ENCODE measurements at places on chromosomes 7 and 10. TPM values are rescaled to one million over a fixed set of nuclear protein-coding genes. Genes with fewer than 3 reads are reported as not detected.

DNA sequence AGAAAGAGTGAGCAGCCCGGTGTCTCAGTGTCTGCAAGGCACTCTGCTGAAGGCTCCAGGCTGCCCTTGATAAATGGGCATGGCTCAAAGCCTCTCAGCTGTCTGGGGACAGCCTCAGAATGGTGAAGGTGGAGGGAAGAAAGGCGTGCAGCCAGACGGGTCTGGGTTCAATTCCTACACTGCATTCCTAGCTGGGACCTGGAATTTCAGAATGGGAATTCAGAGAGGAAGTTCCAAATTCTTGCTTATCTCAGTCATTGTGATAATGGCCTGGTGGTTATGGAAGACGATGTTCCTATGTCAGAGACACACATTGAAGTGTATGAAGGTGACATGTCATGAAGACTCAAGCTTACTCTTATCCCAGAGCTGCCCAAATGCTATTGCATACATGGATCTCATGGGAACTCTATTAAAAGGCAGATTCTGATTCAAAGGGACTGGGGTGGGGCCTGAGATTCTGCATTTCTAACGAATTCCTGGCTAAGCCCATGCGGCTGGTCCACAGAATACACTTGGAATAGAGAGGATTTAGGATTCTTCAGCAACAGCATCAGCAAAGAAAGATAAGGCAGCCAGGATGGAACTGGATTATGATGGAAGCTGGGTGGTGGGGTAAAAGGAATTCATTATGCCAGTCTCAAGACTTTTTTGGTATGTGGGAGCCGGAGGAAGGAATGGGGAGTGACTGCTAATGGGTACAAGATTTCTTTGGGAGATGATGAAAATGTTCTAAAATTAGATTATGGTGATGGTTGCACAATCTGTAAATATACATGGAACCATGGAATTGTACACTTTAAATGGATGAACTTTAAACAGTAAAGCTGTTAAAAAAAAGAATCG is 82.6 kb upstream of the ZMIZ1 start:
- no peak for DNase-seq

GRCh38 chr7:31695859-31696614 is 9.0 kb downstream of the PPP1R17 start:
- DNase-seq: no peak

- DNase-seq: no peak
Measured at GRCh38 chr7:8284606-8285005, 22.6 kb upstream of the ICA1 start.

- DNase-seq: peak; percentile 9
Measured at GRCh38 chr7:94449151-94449725, 54.5 kb downstream of the COL1A2 start.

- no peak for DNase-seq
Measured at GRCh38 chr10:98286419-98286818, 18.4 kb upstream of the LOXL4 start.

DNA sequence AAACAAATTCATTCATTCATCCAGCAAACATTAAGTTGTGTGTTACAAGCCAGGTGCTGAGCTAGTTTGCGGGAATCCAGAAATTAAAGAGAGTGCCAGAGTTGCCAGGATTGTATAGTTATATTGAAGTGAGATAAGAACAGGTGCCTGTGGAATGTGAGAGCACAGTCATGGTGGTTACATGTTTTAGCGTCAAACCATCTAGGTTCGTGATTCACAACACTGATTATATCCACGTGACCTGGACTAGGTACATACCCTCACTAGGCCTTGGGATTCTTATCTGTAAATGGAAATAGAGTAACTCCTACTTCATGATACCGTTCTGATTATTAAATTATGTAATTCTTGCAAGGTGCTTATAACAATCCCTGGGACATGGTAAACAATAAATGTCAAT is 24.5 kb upstream of the CDK1 start:
- no peak for DNase-seq

GRCh38 chr7:7414791-7415603 is 120.7 kb downstream of the COL28A1 start:
- DNase-seq: no peak

DNA sequence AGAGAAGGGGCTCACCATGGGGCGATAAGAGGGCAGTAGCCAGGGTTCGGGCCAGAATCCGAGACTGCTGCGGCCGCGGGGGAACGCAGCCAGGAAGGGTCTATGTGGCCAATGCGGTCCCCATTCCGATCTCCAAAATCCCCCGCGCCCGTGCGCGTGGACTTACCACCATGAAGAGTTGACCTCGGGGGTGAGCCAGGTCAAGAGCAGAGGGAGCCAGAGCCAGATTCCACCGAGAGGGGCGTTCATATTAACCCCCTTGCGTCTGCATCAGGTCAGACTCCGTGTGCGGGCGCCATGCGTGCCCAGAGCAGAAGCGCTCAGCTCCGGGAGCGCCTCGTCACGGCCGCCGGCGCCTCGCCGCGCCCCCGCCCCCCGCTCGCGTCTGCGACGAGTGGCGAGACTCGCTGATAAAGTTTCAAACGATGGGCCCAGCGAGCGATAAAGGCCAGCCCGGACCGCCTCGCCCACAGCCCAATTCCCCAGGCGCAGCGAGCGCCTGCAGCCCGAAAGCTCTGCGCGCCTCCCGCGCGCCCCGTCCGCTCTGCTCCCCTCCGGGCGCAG is at the start of gene WNT2:
Gene WNT2 (minus strand): TSS at position 318 of the 564 bp plus-strand sequence. CDS start 69 bp downstream, at position 249.
- no peak for DNase-seq

GRCh38 chr7:75608451-75609122 is 116.5 kb downstream of the SPDYE5 start:
- DNase-seq: no peak

DNA sequence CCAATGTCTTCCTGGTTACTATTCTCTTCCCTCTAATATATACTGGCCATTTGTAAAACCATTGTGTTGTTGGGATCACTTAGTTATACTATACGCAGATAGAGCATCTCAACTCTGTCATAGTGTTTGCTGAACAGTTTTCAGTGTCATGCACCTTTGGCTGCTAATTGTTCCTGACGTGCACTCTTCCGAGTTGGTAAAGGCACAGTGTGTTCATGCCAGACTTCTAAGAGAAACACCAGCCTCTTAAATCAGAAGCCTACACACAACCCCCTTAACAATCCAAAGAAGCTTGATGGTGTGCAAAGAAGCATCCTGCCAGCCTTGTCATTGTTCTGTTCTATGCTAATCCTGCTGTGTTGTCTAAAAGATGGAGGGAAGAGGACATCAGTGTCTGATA is 131.1 kb downstream of the MAPK8 start:
- DNase-seq: no peak

DNA sequence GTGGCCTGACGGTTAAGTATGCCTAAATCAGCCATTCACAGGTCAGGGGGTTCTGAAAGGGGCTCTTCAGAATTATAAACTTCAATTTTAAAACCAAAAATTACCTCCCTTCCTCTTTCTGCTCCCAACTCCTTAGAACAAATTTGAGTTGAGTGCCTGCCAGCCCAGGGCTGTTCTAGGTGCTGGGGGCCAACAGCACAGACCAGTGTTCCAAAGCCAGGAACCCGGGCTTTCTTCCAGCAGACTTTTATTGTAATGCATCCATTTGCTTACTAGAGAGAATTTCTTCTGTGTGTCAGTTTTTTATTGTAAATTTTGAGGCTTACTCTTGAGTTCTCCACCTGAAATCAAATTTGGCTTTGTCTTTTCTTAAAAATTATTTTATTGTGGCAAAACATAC is 238.5 kb downstream of the CACNB2 start:
- no peak for DNase-seq

GRCh38 chr7:152054367-152055230 is 29.1 kb downstream of the GALNT11 start:
- no peak for DNase-seq

- DNase-seq: no peak
Measured at GRCh38 chr7:129041142-129042085, 13.5 kb downstream of the TNPO3 start.

DNA sequence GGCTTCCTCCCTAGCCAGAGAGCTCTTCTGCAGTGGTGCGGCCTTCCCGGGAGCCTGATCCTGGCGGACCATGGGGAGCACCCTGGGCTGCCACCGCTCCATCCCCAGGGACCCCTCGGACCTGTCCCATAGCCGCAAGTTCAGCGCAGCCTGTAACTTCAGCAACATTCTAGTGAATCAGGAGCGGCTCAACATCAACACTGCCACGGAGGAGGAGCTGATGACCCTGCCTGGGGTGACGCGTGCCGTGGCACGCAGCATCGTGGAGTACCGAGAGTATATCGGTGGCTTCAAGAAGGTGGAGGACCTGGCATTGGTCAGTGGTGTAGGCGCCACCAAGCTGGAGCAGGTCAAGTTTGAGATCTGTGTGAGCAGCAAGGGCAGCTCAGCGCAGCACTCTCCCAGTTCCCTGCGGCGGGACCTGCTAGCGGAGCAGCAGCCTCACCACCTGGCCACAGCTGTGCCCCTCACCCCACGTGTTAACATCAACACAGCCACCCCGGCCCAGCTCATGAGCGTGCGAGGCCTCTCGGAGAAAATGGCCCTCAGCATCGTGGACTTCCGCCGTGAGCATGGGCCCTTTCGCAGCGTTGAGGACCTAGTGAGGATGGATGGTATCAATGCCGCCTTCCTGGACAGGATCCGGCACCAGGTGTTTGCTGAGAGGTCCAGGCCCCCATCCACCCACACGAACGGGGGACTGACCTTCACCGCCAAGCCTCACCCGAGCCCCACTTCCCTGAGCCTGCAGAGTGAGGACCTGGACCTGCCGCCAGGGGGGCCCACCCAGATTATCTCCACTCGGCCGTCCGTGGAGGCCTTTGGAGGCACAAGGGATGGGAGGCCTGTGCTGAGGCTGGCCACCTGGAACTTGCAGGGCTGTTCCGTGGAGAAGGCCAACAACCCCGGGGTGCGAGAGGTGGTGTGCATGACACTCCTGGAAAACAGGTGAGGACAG is 1.5 kb downstream of the EEPD1 start:
- DNase-seq: no peak

DNA sequence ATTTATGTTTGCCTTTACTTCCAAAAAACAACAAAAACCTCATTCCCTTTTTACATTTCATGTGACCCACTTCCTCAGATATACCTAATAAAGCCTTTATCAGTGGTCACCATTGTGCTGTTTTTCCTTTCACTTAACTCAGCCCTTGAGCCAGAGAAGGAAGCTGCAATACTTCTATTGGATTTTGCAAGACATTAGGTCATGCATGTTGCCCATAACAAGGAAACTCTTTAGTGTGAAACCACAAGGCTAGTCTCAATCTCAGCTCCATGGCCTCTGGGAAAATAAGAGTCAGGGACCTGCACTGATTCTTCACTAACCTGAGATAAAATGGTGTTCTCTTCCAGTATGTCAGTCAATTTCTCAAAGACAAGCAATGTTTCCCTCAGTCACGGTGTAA is 27.8 kb downstream of the STEAP4 start:
- peak; percentile 73 for DNase-seq

- no peak for DNase-seq
Measured at GRCh38 chr7:151120896-151121295, 34.6 kb downstream of the AGAP3 start.

- DNase-seq: no peak
Measured at GRCh38 chr10:97752956-97753355, 16.0 kb downstream of the ZFYVE27 start.

- DNase-seq: no peak
Measured at GRCh38 chr10:15579605-15580004, 140.1 kb downstream of the ITGA8 start.

DNA sequence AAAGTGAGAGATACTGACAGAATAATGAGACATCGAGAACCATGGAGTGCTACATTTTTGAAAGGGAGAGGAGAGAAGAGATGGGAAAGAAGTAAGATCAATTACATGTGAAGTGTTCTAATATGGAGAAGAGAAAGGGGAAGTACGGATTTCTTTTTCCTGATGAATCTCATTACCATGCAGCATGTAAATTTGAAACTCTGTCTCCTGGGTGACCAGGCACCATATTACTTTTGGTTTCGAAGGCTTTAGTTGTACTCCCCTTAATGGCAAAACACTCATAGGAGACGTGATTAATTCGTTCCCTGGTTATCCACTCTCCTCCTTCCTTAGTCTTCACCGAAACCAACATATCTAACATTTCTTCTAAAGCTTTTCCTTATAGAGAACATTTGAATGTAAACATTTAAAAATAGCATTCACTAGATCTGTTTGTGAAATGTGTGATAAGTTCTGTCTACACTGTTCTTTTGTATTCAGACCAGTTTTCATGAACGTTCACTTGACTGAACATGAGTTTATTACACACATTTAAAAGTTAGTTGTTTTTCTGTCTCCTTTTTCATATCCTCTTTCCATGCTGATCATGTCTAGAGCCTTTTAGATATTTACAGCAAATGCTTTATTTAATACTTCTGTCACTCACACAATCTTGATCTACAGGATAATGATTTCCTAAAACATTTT is 80.2 kb upstream of the MSRB2 start:
- DNase-seq: no peak

Gene SLC16A12
- total RNA-seq: 1.2 TPM

Gene CYREN
- 54.5 TPM for total RNA-seq

Gene ZNF239
- total RNA-seq: 8.5 TPM

Gene SLC35B4
- 9.2 TPM for total RNA-seq

Gene SPDYE9
- total RNA-seq: not detected

Gene NPC1L1
- 0.23 TPM for total RNA-seq

Gene CPXM2
- 1.9 TPM for total RNA-seq

Gene HTR5A
- total RNA-seq: not detected

Gene FOXP2
- 0.06 TPM for total RNA-seq
